Smooth muscle cell of the umbilical artery (primary cell): ENCODE measurements at places on chromosomes 13 and 19. TPM values are rescaled to one million over a fixed set of nuclear protein-coding genes. Genes with fewer than 3 reads are reported as not detected.

Gene ZNF560
- total RNA-seq: 1.5 and 5.8 TPM in 2 replicates

Gene FAM83E
- 0.30 and 0.88 TPM in 2 replicates for total RNA-seq

Gene PCDH20
- not detected in 2 replicates for total RNA-seq

Gene ZIC5
- total RNA-seq: not detected in 2 replicates

Gene PTPRS
- total RNA-seq: 135 and 174 TPM in 2 replicates

Gene RXFP2
- not detected in 2 replicates for total RNA-seq

Gene GSX1
- total RNA-seq: not detected in 2 replicates

Gene ZNF681
- total RNA-seq: 0.59 and 0.60 TPM in 2 replicates

Gene EPSTI1
- 2.7 and 9.8 TPM in 2 replicates for total RNA-seq

Gene ZNF208
- under 0.01 TPM in 1 of 2 replicates, not detected in the other for total RNA-seq

Gene KLK3
- not detected in 2 replicates for total RNA-seq

Gene RPL13A
- total RNA-seq: 1,158 and 2,408 TPM in 2 replicates

Gene PAF1
- total RNA-seq: 20.6 and 24.1 TPM in 2 replicates

Gene TMEM255B
- 0.83 and 1.5 TPM in 2 replicates for total RNA-seq

Gene IFI30
- total RNA-seq: 4.8 and 5.3 TPM in 2 replicates

Gene PROZ
- total RNA-seq: not detected in 2 replicates

Gene NCR1
- not detected in 2 replicates for total RNA-seq

Gene ZIC2
- not detected in 2 replicates for total RNA-seq
